Activated CD8-positive, alpha-beta memory T cell treated with anti-CD3 and anti-CD28 coated beads for 1 hour (primary cell): ENCODE measurements at places on chromosomes 16 and 17.

GRCh38 chr17:58789160-58789559 lies 33.5 kb downstream of the PPM1E start:
- DNase-seq = no peak

- no peak for DNase-seq
Observed at GRCh38 chr16:23754594-23755483, at the start of gene CHP2. TSS of gene CHP2 (plus strand) at chr16:23755026. CDS start at chr16:23755050, 24 bp downstream.

DNA sequence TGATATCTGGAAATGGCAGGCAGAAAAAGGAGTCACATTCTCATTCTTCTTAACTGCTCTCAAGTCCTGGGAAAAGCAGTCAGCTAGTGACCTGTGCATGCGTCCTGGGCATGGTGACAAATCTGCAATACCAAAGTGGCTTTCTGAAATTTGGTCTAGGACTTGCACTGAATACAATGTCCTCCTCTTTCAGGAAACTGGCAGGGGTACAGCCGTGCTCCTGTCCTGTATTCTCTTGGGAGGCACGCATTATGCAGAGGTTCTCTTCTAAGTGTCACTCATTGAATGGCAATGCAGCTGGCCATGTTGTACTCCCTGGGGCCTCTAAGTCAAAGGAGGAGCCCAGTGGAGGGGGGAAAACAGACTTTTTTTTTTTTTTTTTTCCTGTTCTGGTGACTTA lies 10.6 kb downstream of the PHF12 start:
- no peak for DNase-seq

- peak; percentile 63 for DNase-seq
Observed at GRCh38 chr17:68035131-68035522, 408 bp upstream of the KPNA2 start.

DNA sequence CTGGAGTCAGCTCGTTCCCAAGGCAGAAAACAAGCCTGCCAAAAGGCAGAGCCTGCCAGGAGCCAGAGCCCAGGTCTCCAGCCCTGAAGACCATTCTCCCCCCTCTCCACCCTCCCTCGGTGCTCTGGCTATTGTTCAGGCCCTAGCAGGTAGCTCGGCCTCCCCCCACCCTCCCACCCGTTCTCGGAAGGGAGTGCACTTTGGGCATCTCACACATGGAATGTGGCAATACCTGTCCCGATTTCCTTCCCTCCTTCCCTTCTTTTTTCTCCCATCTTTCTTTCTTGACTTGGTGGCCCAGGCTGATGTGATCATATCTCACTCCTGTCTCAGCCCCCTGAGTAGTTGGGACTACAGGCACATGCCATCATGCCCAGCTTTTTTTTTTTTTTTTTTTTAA lies 12.4 kb downstream of the CNGB1 start:
- DNase-seq = no peak

DNA sequence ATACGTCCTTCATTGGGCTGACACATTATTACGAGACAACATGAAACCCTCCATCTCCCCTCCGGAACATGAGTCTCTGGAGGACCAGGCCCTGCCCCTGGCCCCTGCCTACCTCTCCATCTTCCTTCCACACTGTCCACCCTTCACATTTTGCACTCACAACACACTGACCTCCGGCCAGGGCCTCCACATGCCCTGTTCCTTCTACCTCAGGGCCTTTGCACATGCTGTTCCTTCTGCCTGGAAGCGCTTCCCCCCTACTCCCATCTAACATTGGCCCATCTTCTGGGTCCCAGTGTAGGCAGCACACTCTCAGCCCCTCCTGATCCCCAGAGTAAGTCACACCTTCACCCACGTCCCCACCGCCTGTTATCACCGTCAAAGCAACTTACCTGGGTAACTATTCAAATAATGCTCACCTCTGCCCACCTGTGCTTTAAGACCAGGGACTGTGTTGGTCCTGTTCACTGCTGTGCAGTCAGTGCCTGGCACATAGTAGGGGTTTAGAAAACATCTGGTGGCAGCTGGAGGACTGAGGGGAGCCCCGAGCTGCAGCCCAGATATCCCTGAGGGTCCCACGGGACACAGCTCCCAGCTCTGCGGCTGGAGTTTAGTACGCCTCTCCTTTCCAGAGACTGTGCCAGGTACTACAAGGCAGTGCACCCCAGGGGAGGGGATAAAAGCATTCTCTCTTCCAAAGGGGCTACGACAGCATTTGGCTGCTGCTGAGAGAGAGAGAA lies 27.2 kb downstream of the RPH3AL start:
- no peak for DNase-seq

DNA sequence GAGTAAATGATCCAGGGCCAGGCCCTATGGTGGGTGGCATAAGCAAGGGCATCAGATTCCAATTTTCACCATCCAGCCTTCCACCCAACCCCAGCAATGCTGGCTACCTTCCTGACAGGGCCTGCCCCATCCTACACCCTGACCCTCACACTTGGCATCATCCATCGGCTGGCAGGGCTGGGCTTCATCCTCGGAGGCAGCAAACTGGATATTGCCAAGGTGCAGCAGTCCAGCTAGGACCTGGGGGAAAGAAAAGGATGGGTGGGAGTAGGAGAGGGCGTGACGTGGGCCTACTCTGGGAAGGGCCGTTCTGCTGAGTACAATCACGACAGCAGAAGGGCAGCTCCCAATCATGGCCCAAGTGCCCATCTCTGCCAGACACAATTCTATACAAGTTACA lies 23.5 kb downstream of the MYO19 start:
- DNase-seq = no peak

DNA sequence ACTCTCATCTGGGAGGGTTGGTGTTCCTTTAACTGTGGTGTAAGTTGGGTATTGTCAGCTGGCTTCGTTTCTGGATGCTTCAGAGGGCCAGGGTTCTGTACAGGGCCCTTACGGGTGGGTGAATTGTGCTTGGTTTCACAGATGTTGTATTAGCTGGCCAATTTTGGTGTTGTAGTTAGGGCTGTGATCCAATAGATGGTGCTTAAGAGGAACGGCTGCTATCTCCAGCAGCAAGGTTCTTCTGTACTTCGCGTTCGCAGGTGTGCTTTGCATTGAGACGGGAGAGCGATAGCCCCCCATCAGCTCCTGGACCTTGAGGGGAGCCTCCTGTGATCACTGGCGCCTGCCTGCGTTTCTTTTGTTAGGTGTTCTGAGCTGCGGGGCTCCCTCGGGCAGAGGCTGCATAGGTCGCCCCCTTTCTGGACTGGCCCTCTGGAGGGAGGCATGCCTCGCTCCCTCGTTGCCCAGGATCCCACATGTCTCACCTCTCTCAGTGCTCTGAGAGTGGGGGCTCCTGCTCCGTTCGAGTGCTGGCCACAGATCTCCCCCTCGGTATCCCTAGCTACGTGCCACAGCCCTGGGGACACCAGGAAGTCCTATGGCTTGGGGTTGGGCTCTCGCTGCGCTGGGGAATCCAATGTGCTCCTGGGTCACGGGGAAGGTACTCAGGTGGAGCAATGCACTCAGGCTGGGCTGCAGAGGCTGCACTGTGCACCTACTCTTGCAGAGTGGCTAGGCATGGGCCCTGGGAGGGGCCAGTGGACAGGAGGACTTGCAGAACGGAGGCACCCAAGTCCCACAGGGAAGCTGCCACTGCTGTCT lies 837 bp upstream of the PRDM7 start:
- no peak for DNase-seq

- DNase-seq = no peak
Observed at GRCh38 chr16:20300312-20301097, 26.8 kb downstream of the GP2 start.

GRCh38 chr17:65696739-65697394 lies 135.4 kb upstream of the AXIN2 start:
- DNase-seq = no peak

DNA sequence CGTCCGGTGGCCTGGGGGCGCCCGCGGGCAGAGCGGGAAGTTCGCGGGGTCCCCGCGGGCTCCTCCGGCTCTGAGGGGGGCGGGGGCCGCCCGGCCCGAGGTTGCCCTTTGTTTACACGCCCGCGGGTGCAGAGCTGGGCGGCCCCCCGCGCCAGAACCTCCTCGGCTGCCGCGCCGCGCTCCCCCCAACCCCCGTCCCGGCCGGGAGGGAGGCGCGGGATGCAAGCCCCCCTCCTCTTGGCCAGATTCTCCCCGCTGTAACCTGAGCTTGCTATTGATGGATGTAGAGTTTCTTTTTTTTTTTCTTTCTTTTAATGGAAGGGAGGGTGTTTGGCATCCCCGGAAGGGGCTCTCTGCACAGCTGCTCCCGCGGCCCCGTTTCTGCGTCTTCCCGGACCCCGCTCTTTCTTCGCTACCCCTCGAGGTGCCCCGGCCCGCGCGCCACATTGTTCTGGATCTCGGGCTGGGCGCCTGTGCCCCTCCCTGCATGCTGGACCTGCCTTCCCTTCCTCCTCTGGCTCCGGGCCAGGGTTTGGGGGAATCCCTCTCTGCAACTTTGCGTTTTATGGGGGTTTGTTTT lies 646 bp downstream of the CBX2 start:
- no peak for DNase-seq

GRCh38 chr17:43475494-43476089 lies 8.2 kb upstream of the DHX8 start:
- no peak for DNase-seq

- DNase-seq = no peak
Observed at GRCh38 chr17:2338315-2338657, 985 bp downstream of the SGSM2 start.

DNA sequence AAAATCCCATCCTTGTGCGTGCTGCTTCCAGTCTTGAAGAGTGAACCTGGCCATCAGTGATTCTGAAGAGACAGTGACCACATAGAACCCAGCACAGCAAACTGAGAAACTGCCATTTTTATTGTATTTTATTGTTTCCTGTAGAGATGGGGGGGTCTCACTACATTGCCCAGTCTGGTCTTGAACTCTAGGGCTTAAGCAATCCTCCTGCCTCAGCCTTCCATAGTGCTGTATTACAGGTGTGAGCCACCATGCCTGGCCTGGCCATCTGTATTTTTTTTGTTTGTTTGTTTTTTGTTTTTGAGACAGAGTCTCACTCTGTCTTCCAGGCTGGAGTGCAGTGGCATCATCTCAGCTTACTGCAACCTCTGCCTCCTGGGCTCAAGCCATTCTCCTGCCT lies 13.9 kb downstream of the CENPV start:
- no peak for DNase-seq

- DNase-seq = no peak
Observed at GRCh38 chr16:57091975-57092785, at the start of gene CPNE2. TSS of gene CPNE2 (plus strand) at chr16:57092583. CDS start at chr16:57110743, 18,160 bp downstream.

DNA sequence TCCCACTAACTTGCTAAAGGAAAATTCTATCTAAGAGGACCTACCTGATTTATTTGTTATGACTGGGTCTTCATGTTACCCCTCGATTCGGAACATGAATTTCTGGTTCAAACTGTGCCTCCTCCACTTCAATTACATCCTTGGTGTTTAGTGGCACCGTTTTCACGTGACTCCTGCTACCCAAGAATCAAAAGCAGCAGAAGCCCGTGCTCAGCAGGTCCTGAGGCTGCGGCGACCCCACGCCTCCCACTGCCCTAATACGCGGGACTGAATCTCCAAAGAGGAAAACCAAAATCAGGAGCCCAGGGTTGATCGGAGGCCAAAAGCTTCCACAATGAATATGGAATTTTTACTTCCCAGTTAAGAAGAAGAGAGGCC lies 94.0 kb upstream of the METRNL start:
- no peak for DNase-seq

DNA sequence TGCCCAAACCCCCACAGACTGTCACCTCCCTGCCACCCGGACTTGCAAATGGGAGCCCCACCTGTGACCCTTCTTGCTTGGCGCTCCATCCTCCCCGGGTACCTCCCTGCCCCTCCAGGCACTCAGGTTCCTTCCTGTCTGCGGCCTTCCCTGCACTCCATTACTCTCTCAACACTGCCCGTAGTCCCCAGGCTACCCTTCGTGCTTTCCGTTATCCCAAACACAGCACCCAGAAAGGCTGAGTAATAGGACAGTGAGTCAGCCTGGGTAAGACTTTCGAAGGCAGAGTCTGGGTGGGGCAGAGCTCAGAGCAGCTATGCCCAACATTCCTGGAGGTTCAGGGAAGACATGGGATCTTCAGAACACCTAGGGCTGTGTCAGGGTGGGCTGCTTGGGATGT lies 16.6 kb upstream of the C16orf74 start:
- no peak for DNase-seq

GRCh38 chr17:17514361-17514992 lies 18.3 kb upstream of the RASD1 start:
- no peak for DNase-seq

GRCh38 chr16:17296431-17296830 lies 174.3 kb downstream of the XYLT1 start:
- DNase-seq = no peak

DNA sequence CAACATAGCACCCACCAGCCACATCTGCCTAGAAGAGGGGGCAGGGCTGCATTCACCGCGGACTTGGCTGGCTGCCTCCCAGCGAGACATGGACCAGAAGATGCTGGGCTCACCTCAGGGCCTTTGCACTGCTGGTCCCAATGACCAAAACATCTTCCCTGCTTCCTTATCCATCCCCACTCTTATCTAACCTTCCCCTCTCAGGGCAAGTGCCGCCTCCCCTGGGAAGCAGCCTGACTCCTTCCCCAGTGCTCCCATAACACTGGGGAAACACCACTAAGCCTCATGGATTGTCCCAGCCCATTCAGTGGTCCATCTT lies 5.7 kb downstream of the TMC6 start:
- DNase-seq = no peak

- no peak for DNase-seq
Observed at GRCh38 chr17:31997005-31997404, 10.2 kb upstream of the LRRC37B start.

GRCh38 chr17:10292057-10292937 lies 80.5 kb downstream of the MYH13 start:
- DNase-seq = no peak

DNA sequence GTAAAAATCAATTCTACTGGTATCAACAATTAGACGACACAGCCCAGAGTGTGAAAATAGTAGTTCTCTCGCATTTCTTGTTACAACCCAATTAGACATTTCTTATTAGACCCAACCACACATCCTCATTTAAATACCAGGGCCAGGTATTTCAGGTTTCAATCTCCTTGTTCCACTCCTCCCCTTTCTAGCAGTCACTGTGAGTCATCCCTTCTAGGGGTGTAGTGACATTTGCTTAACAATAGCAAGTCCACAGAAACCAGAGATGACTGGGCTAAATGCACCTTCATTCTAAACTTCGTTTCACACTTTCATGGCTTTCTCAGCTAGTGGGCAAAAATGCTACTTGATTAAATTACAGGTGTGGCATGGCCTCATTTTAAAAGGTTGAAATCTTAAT lies 116.9 kb upstream of the CACNG3 start:
- no peak for DNase-seq

DNA sequence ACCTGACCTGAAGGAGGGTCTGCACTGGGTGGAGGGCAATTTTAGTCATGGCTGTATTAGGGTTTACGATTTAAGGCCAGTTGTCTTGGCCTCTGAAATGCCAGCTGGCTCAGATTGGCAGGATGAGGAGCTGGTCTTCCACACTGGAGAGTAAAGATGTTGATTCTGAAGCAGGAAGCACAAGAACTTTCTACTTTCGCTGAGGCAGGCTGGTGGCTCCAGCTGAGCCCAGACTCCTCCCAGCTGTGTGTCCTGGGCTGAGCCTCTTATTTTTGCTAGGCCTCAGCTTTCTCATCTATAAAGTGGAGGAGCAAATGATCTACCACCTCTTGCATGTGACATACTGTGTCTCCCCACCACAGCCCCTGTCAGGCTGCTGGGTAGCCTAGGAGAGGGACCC lies 74.4 kb downstream of the MRM1 start:
- no peak for DNase-seq
